ENCODE measurements at places on chromosomes 13 and 19.

GRCh38 chr19:44644402-44645016 is 799 bp downstream of the PVR start:
- DNase-seq, result no peak

- DNase-seq, result peak; percentile 34
Observed at GRCh38 chr19:5804516-5805461, at the start of gene NRTN. NRTN (plus strand) TSS chr19:5805067; CDS start chr19:5824166, 19,099 bp downstream.

DNA sequence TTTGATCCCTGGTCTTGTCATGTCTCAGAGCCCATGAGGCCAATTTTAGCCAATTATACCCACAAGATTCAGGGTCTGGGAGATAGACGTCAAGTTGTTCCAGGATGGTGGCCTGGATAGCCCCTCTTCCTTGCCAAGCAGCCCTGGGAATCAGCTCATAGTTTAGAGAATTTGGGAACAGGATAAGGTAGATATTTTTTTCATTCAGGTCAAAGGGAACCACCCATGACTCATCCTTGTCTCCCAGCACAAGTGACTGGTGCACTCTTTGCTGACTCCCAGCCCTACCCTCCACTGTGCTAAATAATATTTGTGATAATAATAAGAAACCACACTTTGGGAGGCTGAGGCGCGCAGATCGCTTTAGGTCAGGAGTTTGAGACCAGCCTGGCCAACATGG is 17.1 kb upstream of the S1PR4 start:
- no peak for DNase-seq

DNA sequence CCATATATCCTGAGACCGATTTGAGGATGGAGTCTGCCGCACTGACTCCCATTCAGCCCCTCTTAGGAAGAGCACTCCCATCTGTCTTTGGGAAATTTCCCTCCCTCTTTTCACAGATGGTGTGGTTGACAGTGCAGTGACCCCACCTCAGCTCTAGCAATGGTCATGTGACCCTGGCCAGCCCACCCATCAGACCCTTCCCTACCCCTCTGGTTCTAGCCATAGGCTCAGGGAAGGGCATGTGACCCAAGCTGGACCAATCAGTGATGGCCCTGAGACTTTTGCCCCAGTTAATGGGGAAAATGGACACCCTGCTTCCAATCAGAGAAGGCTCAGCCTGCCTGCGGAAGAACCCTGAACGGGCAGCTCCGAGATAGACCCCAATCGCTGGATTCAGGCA is 26.3 kb downstream of the IL12RB1 start:
- DNase-seq, result no peak

DNA sequence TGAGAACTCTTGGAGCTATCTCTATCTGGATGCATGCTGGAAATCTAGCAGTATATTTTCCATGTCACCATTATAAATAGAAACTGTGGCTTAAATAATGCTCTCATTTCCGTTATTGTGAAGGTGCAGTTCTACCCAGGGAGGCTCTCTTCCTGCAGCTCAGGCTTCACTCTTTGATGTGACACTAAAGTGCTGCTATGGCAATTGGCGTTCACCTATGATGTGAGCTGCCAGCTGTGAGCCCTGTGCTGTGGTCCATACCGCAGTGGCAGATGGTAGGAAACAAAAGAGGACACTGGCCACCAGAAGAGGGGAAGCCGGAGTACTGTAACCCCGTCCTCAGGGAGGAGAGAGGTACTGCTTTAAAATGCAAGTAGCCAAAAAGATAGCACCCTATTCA is 40.6 kb upstream of the ZNF681 start:
- peak; percentile 67 for DNase-seq

DNA sequence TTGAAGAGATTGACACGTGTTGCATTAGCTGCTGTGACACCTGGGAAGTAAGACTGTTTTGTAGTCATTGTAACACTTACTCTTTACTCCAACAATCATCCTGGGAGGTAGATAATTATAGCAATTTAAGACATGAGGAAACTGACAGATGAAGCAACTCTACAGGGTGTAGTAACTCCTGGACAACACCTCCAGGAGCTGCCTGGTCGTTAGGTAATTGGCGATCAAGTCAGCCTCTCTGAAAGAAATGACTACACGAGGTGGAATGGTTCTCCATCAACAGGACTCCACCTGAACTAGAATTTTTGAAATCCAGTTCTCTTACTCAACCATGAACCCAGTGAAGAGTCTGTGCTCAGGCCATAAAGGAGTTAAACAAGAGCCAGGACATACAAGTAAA is 43.0 kb upstream of the LRCH1 start:
- no peak for DNase-seq

DNA sequence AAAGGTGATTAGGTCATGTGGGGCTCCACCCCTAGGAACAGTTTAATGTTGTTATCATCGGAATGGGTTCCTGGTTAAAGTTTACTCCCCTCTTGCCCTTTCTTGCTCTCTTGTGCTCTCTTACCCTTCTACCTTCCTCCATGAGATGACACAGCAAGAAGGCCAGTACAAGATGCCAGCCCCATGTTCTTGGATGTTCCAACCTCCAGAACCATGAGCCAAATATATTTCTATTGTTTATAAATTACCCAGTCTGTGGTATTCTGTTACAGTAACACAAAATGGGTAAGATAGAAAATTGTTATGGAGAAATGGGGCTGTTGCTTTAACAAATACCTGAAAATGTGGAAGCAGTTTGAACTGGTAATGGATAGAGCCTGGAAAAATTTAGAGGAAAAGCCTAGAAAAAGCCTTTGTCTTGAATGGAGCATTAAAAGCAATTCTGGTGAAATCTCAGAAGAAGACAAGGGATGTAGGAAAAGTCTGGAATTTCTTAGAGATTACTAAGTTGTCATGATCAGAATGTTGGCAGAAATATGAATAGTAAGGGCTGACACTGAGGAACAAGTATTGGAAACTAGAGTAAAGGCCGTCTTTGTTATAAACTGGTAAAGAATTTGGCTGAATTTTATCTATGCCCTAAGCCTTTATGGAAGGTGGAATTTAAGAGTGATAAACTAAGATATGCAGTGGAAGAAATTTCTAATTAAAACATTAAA is 53.5 kb upstream of the TSC22D1 start:
- DNase-seq, result no peak

DNA sequence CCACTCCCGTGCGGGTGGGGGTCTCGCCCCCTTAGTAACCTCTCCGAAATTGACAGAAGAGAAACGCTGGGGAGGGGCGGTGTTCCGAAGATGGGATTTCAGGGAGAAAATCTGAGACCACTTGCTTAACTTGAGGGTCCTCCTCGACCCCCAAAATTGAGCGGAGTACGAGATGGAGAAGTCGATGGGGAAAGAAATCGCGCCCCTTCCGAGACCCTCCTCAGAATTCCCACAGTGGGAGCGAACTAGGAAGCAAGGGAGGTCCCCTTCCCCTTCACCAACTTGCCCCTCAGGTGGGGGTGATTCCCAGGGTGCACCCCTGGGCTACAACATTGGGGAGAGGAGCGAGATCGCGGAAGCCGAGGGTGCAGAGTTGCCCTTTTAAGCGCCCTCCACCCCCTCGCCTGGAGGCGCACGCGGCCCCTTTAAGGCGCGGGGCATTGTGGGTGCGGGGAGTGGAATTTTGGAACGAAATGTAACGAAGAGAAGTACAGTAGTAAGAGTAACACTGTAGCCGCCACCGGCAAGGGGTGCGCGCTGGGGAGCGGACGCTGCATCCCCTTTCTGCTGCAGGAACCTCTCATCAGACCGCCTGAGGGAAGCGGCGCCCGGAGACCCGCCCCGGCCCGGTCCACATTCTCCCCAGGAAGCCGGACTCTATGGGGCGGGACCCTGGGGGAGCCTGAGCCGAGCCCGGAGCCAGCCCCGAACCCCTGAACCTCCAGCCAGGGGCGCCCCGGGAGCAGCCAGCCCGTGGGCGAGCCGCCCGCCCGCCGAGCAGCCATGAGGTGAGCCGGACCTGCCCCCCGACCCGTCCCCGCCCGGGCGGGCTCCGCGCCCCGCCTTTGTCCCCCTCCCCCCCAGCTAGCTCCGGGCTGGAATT is at the start of gene VASP:
Gene VASP, plus strand, starts transcription at position 491 of the 883 bp plus-strand sequence. Its CDS starts 293 bp downstream, at position 784.
- DNase-seq, result peak; percentile 91

- no peak for DNase-seq
Observed at GRCh38 chr19:6590258-6590826, 608 bp downstream of the CD70 start.

DNA sequence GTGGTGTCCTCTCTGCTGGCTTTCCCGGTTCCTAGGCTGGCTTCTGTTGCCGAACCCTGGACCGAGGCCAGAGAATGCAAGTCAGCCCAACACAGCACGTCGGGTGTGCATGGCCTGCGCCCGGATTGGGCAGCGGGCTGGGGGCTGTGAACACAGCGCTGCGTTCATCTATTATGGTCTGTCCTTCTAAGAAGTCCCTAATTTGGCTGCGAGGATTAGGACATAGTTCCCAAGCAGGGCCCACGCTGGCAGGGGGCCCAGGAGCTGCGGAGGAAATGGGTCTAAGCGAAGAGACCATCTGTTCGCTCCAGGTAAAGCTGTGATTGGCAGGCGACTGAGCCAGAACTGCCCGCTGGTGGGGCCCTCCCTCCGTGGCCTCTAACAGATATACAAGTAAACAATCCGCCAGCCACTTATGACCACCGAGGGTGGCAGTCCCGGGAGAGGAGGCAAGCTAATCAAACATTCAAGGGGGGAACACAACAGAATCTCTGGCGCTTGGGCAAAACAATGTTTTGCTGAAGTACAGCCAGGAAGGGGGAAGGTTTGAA is 6.0 kb downstream of the SYCE2 start:
- DNase-seq, result no peak

DNA sequence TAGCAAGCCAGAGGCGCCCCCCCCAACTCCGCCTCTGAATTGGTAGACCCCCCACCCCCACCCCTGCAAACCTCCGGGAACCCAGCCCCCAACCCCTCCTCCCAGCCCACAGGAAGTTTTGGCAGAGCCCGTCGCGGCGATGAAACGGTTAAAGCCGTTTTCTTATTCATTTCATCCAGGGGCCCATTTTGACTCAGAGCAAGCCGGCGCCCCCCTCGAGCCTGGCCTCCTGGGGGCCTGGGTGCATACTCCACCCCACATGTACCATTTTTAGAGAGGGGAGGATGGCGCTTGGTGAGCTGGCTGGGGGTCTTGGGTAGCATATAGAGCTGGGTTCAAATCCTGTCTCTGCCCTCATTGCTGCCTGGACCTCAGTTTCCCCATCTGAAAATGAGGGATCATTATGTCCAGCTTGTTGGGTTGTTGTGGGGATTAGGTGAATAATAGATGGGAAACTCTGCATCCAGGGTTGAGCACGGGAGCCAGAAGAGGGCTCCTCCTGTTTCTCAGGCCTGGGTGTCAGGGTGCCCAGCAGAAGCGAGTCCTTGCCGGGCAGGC is 7.9 kb upstream of the JUNB start:
- no peak for DNase-seq

GRCh38 chr19:34325981-34326787 is 38.8 kb upstream of the GPI start:
- no peak for DNase-seq
